ENCODE measurements at places on chromosomes 1 and 21.

GRCh38 chr1:187244623-187245022, 415.9 kb downstream of the PLA2G4A start:
- no peak for DNase-seq

DNA sequence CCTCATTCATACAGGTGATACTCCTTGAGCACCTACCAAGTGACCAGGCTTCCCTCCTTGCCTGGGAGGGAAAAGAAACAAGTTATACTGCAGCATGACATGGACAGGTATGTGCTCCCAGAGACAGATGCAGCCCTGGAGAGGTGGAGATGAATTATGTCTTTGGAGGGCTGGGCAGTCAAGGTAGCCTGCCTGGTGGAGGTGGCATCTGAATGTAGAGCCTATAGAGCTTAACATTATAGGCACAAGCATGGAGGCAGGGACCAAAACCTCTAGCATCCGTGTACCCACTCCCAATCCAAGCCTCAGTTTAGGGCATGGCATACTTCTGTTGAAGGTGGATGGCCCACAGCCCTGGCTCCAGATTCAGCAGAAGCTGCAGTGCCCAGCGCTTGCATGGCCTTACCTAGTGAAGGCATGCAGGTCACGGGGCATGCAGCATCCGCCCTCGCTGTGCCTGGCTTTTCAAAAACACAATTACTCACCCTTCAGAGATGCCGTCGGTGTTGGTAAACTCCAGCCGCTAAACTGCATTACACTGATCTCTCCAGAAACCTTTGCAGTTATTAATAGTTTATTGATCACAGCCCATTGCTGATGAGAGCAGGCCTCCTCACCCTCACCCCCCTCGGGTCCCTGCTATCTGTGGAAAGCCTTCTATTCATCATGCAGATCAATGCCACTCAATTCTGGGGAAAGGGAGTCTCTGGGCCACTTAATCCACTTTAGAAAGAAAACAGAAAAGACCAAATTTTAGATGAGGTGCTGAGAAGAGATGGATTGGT, 151.1 kb upstream of the KLHDC7A start:
- DNase-seq = no peak

DNA sequence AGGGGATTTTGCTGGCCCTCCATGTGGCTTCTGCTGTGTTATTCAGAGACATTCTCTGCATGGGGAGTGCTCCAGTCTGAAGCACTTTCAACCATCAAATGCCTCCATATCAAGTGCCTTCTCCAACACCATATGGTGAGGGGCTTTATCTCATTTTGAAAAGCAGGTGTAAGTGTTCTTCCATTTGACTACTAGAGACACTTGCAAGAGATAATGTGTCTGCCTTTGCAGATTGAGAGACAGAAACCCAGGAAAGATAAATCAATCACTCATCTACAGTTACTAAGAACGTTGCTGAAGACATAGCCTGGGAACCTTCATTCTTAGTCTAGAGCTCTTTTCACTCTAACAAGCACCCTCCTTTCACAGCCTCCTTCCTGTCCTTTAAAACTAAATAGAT, 29.5 kb upstream of the REG4 start:
- DNase-seq = no peak

DNA sequence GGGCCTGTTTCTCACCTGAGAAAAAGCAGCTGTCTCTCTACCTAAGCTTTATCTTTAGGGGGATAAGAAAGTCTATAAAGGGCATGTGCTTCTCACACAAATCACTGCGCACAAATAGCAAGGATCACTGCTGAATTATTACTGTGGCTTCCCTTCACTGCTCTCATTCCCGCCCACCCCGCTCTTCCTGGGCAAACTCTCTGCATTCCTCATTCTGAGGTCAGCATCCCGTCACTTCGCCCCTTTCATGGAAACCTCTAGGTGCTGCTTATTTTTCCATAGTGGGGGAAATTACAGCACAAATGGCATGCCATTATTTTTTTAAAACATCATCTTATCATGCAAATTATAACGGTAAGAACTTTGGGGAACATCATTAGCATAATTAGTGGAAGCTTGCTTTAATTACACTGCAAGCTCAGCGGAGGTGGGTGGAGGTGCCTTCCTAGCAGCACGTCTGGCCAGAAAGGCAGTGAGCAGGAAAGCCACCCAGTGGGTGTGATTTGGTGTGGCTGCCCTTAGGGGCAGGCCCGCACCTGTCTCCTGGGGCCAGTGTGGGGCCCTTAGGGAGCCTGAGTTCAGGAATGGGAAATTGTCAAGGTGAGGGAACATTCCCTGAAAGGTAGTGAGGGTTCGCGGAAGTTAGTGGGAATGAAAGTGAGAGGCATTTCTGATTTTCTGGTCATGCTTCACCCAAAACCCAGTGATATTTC, 105.9 kb downstream of the LAMC2 start:
- no peak for DNase-seq

DNA sequence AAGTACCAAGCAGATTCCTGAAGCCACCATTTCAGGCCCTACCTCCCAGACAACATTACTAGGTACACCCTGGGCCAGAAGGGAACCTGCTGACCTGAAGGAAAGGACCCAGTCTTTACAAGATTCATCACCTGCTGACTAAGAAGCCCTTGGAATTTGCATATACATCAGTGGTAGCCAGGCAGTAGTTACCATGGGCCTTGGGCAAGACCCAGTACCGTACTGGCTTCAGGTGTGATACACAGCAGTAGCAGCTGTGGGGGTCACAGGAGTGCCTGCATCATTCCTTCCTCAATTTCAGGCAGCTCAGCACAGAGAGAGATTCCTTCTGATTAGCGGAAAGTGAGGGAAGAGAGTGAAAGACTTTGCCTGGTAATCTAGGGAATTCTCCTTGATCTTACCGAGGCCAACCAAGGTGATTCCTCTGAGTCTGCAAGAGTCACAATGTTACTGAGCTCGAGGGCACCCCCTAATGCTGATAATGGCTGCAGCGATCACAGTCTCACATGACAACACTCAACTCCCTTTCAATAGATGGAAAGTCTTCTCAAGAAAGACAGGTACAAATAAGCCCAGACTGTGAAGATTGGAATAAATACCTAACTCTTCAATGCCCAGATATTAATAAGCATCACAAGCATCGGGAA, 22.0 kb upstream of the UHMK1 start:
- no peak for DNase-seq

DNA sequence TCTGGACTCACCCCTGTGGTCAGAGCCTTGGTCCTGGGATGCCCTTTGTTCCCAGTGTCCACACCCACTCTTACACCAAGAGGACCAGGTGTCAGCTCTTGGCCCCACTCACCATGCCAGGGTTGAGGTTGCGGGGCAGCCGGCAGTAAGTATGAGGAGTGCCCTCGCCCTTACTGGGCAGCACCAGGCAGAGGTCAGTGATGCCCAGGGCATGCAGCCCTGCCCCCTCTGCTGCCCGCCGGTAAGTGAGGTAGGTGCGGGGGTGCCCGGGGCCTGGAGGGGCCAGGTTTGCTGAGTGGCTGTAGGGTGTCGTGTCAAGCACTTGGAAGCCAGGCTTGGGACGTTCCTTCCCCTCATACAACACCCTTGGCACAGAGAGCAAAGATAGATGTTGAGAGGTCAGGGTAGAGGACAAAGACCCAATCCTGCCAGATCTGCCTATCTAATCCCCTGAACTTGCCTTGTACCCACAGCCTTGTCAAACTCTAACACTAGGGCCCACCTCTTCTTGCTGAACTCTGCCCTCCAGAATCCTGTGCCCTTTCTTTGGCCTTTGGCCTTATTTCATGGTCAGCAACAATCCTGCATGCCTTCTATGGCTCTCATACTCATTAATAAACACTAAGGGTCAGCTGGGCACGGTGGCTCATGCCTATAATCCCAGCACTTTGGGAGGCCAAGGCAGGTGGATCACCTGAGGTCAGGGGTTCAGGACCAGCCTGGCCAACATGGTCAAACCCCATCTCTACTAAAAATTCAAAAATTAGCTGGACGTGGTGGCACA, 3.6 kb downstream of the DENND4B start:
- DNase-seq = no peak

Data from activated CD8-positive, alpha-beta memory T cell treated with anti-CD3 and anti-CD28 coated beads, Interleukin-2, amount 10 ng/mL, durations not matched to agents 7 days and 5 days (primary cell).